Stimulated activated CD4-positive, alpha-beta T cell treated with anti-CD3 and anti-CD28 coated beads, Interleukin-15, amount 100 ng/mL, for 1 hour (primary cell): ENCODE measurements at places on chromosomes 7 and 10.
A peak's percentile ranks its signal among the peaks of the same experiment; 100 is the strongest.

GRCh38 chr7:91569728-91570457 lies 305.7 kb downstream of the FZD1 start:
- DNase-seq, result no peak

GRCh38 chr10:93390306-93391090 lies 91.6 kb downstream of the MYOF start:
- no peak for DNase-seq

- DNase-seq, result no peak
These were observed 1.9 kb upstream of the GCK start for GRCh38 chr7:44191171-44191570.

DNA sequence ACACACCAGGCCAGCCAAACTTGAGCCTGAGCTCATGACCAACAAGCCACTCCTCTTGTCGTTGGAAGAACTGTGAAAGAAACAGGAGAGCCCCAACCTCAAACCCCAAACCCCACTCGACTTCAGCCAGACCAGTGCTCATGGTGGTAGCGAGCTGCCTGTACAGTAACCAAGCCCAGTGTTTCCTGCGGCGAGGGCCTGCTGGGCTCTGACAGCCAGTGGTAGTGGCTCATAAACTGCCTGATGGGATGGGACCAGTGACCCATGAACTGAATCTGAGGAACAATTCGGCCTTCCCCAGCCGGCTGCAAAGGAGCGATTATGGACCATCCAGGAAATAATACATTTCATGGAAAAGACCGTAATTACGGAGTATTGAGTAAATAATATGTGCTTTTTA lies 191.9 kb downstream of the RPS24 start:
- DNase-seq, result no peak

DNA sequence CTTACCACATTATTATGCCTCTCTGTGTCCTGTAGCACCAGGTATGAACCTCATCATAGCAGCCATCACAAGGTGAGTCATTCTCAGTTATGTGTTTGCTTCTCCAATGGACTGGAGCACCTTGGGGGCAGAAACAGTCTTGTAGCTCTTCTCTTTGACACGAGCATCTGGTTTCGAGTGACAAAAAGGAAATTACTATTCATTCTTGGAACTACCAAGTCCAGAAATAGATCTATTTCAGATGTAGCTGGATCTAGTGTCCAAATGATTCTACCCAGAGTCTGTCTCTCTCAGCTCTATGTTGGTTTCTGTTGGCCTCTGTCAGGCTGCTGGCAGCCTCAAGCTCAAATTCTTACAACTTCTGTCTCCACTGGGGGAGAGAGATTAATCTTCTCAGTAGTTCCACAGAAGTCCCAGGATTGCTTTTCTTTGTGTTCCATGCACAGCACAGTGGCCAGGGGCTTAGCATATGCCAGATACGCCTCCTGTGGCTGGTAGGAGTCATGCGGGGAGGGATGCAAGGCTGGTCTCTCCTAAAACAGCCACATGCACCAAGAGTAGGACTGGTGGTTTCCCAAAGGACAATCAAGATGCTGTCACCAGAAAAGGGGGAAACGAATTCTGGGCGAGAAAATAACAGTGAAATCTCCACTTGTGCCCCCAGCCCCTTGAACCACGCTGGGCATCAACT lies 37.2 kb upstream of the PAPSS2 start:
- no peak for DNase-seq

DNA sequence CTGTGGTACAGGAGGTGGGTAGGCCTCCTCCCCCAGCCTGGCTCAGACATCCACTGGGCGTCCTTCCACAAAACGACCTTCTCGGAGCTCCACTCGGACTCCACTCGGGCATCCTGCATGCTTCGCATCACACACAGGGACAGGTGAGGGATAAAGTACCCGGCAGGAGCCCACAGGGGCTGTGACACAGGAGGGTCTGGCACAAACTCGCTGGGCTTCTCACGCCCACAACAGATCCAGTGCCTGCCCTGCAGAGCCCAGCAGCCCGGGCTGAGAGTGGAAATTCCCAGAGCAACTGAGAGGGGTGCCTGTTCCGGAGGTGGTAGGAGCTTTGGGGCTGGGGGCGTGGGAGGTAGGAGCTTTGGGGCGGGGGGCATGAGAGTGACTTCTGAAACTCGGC lies 108.4 kb downstream of the MKI67 start:
- DNase-seq, result no peak

GRCh38 chr7:142782922-142783900 lies 12.4 kb downstream of the PRSS2 start:
- peak; percentile 58 for DNase-seq

GRCh38 chr7:106986450-106986977 lies 58.0 kb upstream of the PRKAR2B start:
- DNase-seq, result no peak

DNA sequence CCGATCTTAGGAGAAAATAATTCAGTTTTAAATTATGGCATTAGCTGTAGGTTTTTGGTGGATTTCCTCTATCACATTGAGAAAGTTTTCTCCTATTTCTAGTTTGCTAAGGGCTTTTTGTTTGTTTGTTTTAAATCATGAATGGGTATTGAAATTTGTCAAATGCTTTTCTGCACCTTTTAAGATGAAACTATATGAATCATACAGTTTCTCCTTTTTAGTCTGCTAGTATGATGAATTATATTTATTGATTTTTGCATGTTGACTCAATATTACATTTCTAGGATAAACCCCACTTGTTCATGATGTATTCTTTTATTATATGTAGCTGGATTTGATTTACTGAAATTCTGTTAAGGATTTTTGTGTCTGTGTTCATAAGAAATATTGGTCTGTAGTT lies 70.3 kb upstream of the PIP4K2A start:
- DNase-seq, result no peak

- no peak for DNase-seq
These were observed 578.5 kb downstream of the SH2D4B start for GRCh38 chr10:81116201-81116600.

DNA sequence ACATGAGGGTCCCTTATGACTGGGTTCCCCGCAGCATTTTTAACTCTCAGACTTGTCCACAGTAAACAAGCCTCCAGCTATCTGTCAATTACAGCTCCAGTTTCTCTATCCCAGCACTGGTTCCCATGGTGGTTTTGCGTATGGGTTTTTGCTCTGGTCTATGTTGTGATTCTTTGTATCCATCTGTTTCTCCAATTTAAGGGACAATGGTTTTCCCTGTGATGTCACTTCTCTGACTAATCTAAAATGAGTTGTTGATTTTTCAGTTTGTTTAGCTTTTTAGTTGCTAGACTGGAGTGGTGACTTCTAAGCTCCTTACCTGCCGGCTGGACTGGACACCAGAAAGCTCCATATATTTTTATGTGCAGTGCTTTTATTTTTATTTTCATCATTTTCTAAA lies 303.7 kb downstream of the INHBA start:
- no peak for DNase-seq

GRCh38 chr10:5443429-5443828 lies 31.1 kb downstream of the NET1 start:
- no peak for DNase-seq

DNA sequence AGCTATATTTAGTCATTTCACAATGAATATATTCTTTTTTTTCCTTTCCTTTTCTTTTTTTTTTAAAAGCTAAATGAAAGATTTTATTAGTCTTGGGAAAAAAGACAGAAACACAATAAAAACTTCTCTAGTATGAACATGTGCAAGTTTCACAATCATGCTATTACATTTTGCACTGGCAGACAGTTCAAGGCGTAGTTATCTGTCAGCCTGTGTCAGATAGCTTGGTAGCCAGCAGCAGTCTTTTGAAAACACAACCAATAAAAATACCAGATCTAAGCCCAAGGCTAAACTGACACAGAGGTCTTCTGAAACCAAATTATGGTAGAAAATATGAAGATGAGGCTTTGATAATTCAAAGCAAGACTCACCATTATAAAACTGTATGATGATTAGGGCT lies 205.8 kb upstream of the TEX47 start:
- DNase-seq, result no peak

- DNase-seq, result no peak
These were observed 377.8 kb downstream of the SFMBT2 start for GRCh38 chr10:7033031-7033430.

GRCh38 chr10:63260860-63261251 lies 127.7 kb downstream of the NRBF2 start:
- DNase-seq, result no peak

GRCh38 chr7:121372376-121373010 lies 23.6 kb downstream of the FAM3C start:
- DNase-seq, result no peak

GRCh38 chr10:34638406-34639054 lies 176.6 kb downstream of the PARD3 start:
- DNase-seq, result peak; percentile 28

GRCh38 chr10:80694930-80695329 lies 157.2 kb downstream of the SH2D4B start:
- no peak for DNase-seq

GRCh38 chr10:79434821-79435251 lies 10.6 kb downstream of the ZCCHC24 start:
- DNase-seq, result no peak

DNA sequence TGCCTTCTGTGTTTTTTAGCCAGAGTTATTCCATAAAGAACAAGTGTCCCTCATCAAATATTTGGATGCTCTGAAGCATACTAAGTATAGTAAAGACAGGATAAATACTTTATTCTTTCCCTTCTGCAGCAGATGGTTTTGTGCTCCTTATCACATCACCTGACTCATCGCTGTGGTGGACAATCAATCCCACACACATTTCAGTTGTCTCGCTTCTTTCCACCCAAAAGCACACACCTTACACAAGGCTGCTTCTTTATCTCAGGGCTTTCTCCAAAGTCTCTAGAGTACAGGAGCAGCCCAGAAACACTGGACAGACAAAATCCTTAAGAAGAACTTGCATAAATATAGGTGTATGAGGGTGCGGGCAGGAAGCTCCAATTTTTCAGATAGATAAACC lies 43.4 kb downstream of the IGF2BP3 start:
- no peak for DNase-seq

DNA sequence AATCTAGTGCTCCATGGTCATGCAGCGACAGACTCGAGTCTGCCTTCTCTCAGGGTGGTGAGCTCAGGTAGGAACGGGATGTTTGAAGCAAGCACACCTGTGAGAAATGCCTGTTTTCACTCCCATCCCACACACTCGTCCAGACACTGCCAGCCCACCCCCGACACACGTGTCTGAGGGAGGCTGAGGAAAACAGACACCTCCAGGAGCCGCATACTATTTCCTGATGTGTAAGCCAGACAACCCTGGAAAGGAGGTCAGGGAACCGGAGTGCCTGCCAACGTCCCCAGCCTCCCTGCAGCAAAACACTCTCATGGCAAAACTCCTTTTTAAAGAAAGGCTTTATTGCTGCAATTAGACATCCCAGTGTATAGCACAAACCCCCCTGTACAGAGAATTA lies 80.2 kb downstream of the ALOX5 start:
- DNase-seq, result no peak

DNA sequence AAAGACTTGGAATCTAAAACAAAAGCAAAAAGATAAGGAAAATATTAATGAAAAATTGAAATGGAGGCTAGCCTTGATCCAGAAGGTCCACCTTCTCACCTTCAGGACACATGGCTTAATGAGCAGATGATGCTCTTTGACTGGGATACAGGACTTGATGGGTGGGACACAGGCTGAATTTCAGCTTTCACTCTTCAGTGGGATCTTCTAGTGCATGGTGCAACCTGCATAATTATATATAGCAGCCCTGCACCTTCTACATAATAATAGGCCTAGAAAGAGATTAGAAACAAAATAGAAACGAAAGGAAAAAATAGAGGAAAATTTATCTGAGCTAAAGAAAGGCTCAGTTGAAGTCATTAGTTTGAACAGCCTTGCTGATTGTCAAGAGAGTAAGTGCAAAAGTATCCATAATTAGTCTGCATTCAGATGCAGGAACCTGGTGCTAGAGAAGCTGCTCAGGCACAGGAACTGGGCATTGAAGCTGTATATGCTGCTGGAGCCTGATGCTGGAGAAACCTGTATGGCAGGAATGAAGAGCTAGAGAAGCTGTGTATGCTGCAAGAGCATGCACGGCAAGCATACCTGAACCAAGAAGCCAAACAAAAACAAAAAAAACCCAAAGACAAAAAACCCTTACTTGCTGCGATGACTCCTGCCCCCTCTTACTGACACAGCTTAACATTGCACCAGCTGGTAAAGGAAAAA lies 19.4 kb downstream of the MKLN1 start:
- no peak for DNase-seq

- no peak for DNase-seq
These were observed 93.7 kb upstream of the DNAAF5 start for GRCh38 chr7:632831-633210.

GRCh38 chr7:155860840-155861479 lies 48.7 kb upstream of the SHH start:
- no peak for DNase-seq

DNA sequence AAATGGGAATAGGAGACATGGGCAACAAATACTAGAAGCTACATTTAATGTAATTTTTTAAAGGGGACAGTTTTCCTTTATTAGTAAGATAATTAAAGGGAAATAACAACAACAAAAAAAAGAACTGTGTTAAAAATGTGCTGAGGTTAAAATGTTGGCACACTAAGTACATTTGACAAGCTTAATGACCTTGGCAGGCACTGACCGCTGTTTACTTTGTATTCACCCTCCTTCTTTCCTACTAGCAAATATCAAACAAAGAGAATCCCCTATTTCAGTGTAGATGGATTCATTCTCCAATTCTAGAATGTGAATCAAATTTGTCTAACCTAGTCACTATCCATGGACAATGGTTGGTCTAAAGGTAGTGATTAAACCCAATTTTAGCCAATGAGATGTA lies 77.5 kb upstream of the TOMM7 start:
- DNase-seq, result no peak

GRCh38 chr7:41809940-41810576 lies 107.2 kb upstream of the INHBA start:
- no peak for DNase-seq

DNA sequence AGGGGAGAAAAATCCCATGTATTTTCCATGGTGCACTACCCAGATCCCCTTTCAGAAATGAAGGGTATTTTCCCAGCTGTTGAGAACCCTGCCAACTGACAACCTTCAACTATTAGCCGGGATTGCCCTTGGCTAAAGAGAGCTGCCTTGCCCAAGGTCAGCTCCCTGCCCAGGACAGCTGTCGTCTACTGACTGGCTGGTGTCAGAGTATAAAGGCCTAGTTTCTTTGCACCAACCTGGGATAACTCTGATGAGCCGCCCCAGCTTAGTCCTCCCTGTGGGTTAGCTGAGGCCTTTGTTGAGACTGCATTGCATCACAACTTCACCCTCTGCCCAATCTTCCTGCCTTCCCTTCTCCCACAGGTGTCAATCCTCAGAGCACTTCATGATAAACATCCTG lies 147.2 kb upstream of the RHEB start:
- no peak for DNase-seq

GRCh38 chr7:41039386-41039953 lies 663.4 kb downstream of the INHBA start:
- no peak for DNase-seq

GRCh38 chr7:1081931-1082401 lies 5.9 kb upstream of the GPER1 start:
- DNase-seq, result no peak

GRCh38 chr10:110411047-110411410 lies 86.7 kb upstream of the DUSP5 start:
- DNase-seq, result no peak
